GM03348 (cell line): ENCODE measurements at places on chromosomes 7 and 10.

DNA sequence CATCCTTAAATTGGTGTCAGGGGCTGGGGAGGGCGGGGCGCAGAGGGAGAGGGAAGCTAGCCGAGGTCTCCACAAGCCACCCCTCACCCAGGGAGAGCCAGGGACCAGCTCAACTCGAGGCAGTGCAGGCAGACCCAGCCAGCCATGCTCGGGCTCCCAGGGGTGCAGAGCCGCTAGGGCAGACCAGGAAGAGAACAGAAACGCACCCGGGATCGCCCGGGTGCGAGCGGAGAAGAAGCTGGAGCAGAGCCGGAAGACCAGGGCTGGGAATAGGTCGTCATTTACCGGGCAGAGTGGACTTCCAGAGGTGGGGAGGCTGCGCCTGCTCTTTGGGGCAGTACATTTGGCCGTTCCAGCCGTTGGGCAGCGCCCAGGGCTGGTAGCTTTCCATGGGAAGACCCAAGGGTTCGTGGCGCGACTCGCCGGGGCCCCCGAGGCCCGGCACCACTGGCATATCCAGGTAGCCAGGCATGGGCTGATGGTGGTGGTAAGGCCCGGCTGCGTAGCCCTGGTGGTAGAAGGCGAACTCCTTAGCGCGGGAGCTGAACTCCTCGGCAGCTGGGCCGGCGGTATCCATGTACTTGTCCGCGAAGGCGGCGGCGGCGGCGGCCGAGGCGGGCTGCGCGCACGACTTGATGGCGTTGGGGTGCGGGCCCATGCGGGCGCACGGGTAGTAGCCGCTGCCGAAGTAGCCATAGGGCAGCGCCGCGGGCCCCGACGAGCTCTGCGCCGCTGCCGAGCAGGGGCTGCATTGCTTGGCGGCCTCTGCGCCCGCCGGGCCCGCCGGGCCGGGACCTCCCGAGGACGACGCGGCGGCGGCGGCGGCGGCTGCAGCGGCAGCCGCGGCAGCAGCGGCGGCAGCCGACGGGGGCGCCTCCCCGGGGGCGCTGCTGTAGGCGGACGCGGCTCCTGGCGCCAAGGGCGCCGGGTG lies 755 bp downstream of the HOXA13 start:
- DNase-seq, result peak; percentile 45

- no peak for DNase-seq
These were observed 119.2 kb downstream of the MBL2 start for GRCh38 chr10:52653263-52653909.

DNA sequence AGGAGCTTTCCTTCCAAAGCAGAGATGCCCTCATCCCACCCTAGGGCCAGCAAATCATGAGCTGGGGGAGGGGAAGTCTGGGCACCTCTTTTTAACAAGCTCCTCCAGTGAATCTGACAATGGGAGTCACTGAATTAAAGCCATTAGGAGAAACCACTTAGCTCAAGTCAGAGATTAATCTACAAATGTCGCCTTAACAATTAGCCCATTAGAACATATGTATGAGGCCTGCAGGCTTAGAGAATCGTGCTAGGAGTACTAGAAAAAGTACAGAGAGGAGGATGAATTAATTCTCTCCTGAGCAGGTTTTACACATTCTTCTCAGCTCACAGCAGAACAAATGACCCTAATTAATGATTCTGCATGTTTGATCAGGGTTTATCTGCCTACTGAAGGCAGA lies 381.3 kb downstream of the KCNMA1 start:
- no peak for DNase-seq

- DNase-seq, result no peak
These were observed 100.1 kb downstream of the PODXL start for GRCh38 chr7:131456338-131456737.

DNA sequence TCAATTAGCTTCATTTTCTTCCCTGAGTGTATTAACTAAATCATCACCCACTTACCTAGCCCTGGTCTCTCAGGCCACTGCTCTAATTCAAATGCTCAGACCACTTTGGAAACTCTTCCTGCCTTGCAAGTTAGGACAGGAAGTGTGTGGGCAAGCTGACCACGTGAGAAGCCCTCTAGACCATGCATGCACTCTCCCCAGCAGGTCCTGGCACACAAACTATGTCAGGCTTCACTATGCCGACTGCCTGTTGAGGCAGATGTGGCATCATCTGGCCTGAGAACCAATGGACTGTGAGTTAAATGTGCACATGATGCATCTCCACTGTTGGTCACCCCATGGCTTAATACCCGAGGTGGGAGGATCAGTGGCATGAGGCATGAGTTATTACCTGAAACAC lies 439.6 kb downstream of the GRID1 start:
- DNase-seq, result no peak

GRCh38 chr10:131689486-131689885 lies 211.3 kb upstream of the PPP2R2D start:
- DNase-seq, result no peak
